ENCODE measurements at places on chromosomes 3 and 15.

DNA sequence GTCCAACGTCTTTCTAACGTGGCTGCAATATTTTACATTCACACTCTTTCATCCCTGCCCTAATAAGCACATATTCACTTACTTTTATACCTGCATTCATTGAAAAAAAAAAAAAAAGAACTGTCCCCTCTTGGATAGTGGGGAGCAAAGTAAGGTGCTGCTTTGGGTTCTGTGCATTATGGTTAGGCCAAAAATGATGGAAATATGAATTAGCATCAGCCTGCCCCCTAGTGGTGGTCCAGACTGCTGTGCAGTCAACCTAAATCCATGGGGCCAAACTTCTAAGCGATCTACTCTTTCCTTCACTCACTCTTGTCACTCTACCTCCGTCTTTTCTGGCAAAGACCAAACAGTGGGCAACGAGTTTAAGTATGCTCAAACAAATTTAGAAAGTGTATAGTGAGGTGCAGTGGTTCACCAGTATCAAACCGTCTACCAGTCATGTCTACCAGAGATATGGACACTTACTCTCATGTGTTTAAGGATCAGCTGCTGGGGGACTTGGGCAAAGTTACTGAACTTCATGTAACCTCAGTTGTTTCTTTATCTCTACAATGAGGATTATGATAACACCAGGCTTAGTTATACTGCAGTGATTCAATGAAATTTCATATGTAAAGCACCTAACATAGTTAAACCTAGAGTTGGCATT is 61.5 kb upstream of the GRM7 start:
- peak; percentile 33 for DNase-seq

- no peak for DNase-seq
Measured at GRCh38 chr3:25444273-25444672, 16.2 kb downstream of the RARB start.

DNA sequence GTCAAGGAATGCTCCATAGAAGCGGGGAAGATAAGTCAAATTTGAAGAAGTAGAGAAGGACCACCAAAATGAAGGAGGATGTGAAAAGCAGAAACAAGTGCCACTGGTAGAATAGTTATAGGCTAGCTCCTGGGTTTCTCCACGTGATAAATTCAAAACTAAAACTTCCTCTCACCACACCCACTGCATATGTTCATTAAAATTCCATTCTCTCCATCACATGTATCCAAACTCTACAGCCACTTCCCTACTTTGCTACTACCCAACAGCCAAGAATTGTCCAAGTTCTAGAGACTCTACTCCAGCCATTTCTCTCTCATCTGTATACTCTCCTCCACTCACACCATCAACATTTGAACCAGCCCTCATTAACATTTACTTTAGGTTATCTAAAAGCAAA is 60.5 kb downstream of the COL8A1 start:
- no peak for DNase-seq

DNA sequence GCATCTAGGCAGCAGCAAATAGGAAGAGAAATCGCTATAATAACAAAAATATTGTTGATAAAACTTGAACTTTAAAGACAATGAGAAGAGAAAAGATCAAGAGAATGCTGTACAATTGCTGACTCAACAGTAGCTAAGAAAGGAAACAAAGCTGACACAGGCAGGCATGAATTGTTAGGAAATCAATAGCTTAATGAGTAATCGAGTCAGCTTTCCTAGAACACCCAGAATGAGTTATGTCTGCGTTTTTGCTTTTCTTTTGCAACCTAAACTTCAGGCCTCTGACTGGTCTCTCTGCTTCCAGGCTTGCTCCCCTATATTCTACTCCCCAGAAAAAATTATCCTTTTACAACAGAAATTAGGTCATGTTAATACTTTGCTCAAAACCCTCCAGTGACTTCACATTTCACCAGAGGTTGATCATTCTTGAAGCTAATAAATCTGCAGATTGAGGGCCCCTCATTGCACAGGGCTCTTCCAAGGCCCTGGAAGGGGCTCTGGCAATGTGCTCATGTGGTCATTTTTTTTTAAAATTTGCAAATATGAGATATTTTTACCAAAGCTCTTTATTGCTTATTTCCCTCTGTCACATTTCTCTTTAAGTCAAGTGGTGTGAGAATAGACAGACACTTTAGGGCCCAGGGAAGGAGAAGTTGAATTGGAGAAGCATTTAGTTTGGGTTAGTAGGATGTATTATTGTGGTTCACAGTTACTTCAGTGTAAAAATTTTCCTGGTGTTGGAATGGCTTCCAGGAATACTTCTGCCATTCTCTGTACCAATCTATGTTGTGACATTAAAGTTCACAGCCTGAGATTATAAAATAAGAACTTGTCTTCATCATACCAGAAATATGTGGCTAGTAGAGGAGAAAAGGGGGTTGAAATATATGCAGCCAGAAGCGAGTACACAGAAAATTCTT is 116.3 kb downstream of the TMCO5A start:
- no peak for DNase-seq

- DNase-seq = no peak
Measured at GRCh38 chr15:69377216-69377970, 36.8 kb upstream of the KIF23 start.

DNA sequence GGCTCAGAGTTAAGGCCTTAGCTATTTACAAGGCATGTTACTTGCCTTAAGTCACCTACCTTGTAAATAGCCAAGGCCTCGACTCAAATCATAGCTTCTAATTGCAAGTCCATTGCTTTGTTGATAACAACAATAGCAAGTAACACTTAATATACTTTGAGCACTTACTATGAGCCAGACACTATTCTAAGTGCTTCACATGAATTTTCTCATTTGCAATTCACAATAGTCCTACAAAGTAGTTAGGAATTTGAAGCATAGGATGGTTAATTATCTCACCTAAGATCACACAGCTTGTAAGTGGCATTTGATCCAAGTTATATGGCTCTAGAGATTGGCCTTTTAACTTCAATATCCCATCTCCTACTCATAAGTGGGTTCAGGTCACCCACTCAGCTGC is 28.4 kb downstream of the SLC9A9 start:
- no peak for DNase-seq

DNA sequence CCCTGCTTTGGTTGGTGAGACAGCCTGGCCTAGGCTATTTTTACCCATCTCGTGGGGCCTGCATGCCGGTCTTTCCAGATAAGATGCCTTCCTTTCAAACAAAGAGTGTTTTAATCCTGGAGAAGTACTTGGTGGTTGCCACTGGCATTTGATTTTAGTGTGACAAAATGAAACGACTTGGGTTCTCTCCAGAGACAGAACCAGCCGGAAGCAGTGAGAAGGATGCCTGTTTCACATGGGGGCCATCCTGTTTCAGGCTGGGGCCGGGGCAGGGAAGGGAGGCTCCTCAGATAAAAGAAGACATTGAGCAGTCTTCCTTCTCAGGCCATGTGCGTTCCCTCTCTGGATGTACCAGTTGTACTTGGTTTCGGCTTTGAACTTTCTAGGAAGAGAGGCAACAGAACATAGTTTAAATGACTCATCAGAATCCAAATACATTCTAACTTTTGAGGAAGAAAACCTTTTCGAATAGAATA is 74.9 kb downstream of the TOP2B start:
- no peak for DNase-seq

DNA sequence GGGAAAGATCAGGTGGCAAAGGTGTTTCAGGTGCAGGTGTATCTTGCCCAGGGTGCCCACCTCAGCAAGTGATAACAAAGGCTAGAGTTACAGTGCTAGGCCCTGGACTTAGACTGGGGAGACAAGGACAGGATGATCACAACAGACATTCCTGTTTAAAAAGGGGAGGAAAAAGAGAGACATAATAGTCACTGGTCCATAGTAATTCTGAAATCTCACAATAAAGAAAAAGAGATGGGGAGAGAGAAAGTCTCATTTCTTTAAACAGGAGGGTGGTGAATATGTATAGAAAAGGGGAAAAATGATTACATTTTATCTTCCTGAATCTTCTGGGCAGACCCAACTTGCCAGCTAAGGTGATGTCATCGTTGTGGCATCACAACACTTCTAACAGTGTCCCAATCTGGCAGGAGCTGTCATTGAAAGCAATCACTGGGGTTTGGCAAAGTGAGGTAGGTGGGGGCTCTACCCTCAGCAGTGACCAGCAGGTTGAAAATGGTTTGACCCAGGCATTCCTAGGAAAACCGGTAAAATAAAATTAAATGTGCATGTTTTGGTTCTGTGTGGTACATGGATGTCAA is 99.5 kb downstream of the ZNF621 start:
- no peak for DNase-seq

GRCh38 chr3:123431658-123432324 is 17.1 kb downstream of the ADCY5 start:
- DNase-seq = no peak

DNA sequence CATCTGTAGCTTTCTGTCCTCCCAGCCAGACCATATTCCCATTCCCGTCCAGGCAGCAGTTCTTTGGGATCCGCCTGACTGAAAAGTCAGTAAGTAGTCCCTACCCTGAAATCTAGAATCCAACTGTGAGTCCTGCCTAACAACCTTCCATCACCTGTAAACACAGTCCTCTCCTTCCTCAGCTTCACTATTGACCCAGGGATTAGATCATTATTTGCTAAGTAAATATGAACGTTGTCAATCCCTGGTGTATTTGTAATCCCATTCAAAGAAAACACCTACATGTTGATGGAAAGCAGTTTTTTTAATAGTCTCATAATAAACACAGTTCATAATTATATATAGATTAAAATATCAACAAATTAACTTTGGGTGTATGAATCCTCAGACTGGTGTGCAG is 732 bp downstream of the SAXO2 start:
- no peak for DNase-seq

GRCh38 chr15:83477172-83477807 is 30.1 kb downstream of the SH3GL3 start:
- DNase-seq = no peak

- DNase-seq = no peak
Measured at GRCh38 chr3:111548756-111549155, 6.8 kb downstream of the CD96 start.

DNA sequence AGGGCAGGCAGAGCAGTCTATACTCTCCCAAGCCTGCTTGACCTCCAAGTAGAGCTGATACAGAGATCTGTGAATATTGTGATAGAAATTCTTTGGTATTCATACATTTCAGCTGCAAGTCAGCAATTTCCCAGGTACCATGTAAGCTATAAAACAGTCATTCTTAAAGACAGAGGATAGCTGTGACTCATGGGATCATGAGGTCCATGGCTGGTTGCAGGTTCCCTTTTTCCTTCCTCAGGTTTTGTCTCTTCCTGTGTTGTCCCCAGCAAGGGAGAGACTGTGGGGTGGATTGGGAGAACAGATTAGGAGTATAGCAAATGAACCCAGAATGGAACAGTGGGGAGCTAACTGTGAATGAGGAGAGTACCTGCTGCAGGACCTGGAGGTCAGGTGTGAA is 5.4 kb upstream of the P4HTM start:
- no peak for DNase-seq
